ENCODE measurements at places on chromosomes 3 and 15.

GRCh38 chr3:14758297-14758696 lies 60.5 kb upstream of the FGD5 start:
- no peak for DNase-seq

DNA sequence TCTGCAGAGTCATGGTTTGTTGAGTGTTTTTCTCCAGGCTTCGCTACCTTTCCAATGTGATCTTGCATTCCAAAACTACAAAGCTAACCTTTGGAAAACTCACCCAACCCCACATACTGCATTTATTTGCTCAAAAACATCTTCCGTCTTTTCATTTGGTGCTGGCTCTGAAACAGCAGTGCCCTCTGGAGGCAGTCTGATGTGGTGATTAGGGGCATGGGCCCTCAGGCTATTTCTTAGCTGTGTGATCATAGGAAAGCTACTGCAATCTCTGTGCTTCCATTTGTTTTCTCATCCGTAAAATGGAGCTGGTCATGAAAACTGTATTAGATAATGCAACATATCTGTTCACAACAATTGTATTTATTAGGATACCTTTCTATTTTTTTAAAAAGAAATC lies 47.0 kb downstream of the MTHFS start:
- no peak for DNase-seq

DNA sequence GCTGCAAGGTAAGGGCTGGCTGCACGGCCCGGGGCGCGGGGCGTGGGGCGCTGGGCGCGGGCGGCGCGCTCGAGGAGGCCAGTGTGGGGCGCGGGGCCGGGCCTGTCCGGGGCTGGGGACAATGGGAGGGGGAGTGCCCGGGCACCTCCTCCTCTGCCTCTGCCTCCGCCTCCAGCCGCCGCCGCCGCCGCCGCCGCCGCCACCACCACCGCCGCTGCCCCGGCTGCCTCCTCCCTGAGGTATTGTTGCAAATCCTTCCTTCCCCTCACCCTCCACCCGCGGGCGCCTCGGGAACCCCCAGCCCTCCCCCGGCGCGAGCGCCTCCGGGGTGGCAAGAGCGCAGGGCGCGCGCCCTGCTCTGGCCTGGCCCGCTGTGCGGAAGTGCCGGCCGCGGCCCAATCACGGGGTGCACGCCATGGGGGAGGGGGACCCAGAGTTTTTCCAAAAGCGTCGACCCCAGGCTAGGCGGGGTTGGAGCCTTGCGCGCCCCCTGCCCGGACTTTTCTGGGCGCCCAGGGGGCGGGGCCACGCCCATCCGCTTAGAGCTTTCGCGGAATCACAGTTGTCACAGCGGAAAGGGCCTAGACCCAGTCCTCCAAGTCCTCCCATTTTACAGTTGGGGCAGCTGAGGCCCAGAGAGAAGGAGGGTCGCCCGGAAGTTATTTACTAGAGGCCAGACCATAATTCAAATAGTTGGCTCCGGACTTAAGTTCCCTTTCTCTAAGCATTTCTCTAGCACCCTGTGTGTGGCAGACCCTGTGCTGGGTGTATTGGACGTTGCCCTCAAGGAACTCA lies at the start of gene LPP:
LPP (plus strand) TSS at position 144 of the 795 bp plus-strand sequence. CDS start 251,964 bp downstream, outside the sequence.
- DNase-seq: peak; percentile 67

- no peak for DNase-seq
These were observed 54.7 kb downstream of the ETV5 start for GRCh38 chr3:186053954-186054791.

GRCh38 chr3:41137686-41138111 lies 61.6 kb upstream of the CTNNB1 start:
- DNase-seq: no peak

GRCh38 chr3:3074551-3075257 lies 35.5 kb downstream of the IL5RA start:
- DNase-seq: no peak
